ENCODE measurements at places on chromosomes 5 and 9.

GRCh38 chr9:4320021-4320420, 20.2 kb upstream of the GLIS3 start:
- no peak for DNase-seq

DNA sequence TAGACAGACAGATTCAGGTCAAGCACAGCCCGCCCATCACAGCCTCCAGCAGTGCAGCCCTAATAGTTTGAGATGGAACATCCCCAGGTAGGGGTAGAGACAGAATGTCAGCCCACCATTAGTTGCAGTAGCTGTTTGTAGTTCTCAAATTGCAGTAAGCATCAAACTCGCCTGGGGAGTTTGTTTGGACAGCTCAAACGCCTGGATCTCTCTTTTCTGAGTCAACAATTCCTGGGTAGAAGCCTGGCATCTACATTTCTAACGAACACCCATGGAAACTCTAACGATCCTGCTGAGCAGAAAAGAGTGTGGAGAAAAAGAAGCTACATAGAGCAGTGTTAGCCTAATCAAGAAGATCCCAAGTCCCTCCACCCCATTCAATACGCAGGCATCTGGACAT, 59.4 kb downstream of the ADAMTS16 start:
- no peak for DNase-seq

- DNase-seq = no peak
Observed at GRCh38 chr5:26894719-26895263, 143.6 kb downstream of the CDH9 start.

DNA sequence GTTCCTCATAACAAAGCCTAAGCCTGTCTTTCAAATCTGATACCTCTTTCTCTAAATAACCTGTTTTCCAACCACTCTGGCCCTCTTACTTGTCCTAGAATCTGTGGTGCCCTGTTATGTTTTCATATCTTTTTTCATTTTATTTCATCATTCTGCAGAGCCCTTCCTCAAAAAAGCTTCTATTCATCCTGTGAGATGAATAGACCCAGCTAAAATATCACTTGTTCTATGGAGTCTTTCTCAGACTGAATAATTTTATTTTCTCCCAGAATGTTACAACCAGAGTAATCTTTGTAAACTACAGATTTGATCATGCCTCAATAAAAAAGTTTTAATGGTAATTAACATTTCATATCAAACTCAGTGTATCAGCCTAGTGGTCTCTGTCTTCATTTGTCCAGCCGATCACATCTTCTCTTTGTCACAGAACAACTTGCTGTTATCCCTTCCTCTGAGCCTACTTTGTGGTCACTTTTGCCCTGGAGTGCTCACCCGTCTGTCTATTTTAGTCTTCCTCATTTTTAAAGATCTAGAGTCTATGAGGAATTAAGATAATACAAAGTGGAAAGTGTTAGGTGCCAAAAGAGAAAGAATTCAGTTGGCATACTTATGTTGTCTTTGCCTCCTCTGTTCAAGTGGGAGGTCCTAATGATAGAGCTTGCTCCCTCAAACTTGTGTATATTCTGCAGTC, 77.8 kb downstream of the ZCCHC7 start:
- DNase-seq = no peak

DNA sequence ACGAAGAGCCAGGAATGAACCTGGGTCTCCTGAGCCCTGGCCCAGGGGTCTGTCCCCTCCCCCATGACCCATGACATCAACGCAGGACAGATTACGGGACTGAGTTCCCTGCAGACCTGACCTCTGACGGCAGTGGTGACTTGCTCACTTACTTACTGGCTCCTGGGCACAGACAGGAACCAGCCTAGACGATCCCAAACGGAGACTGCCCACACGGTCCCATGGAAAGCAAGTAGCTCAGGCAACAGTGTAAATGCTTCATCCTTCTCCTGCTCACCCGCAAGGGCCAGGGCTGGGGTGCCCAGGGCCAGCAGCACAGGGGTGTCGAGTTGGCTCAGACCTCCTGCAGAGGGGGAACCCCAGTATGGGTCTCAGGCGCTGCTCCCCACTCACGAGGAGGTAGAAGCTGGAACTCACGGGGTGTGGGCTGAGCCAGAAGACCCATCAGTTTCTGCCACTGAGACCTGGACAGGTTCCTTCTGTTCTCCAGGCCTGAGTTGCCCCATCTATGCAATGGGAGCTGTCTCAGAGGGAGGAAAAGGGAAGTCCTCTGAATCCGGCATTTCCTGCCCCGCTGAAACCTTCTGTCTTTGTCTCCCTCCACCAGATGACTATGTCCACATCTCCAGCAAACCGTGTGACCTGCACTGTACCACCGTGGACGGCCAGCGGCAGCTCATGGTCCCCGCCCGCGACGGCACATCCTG, 5.6 kb downstream of the ADAMTSL2 start:
- DNase-seq = no peak

DNA sequence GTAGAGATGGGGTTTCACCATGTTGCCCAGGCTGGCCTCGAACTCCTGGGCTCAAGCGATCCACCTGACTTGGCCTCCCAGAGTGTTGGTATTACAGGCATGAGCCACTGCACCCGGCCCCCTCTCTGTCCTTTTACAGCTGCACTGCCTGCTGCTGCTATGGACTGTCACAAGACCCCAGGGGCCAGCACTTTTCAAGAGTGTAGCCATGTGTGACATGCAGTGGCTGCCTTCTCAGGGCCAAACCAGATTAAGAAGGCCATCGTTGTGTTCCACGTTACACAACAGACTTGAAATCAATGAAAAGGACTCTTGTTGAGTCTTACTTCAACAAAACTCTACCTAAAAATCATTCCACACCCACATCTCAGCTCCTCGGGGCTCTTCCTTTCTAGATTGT, 78.9 kb upstream of the ICE1 start:
- DNase-seq = no peak

DNA sequence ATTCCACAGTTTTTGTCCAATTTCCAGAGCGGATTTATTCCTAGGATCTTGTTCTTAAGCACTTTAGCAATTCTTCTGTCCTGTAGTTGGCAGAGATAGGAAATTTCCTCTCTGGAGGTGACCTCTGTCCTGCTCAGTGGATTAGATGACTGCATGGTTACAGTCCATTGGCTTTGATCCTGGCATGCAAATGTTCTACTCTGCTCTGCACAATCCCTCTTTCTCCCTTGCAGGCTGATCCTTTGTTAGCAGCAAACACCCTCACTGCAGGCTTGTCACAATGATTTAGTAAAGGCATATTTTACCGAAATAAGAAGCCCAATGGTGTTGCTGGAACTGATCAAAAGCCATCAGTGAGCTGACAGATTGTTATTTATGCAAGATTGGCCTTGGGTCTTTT, 243.8 kb downstream of the COX7C start:
- no peak for DNase-seq

DNA sequence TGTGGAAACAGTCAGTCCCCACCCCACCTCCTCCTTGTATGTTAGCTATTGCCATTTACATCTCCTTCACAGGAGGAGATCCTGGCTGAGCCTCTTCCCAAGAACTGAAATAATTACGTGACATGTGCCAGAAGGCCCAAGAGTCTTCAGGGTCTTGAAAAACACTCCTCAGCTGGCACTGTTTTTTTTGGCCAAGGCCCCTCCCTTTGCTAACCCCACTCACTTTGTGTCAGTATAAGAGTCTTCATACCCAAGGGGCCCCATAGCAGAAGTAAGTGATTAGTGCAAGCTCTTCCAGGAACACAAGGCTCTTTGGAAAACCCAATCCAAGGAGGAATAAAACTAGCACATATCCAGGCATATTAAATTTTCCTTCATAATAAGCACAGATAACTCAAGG, 5.7 kb upstream of the LARP1 start:
- DNase-seq = no peak

DNA sequence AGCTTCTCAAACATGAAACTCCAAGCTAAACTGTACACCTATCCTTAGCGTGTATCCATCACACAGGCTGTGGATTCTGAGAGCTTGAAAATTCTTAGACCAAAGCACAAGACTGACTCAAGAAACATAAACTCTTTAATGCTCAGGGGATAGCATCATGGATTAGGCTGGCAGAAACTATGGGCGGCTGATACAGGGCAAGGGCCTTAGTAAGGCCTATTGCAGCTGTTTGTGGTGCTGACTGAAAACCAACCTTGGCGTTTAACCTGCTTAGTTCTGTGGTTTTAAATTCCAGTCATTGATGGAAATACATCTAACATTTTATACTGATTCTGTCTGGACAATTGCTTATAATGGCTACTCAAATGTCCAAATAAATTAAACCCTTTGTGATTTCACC, 183.7 kb downstream of the TLR4 start:
- DNase-seq = no peak

GRCh38 chr5:42005561-42006153, 80.6 kb downstream of the FBXO4 start:
- DNase-seq = no peak

DNA sequence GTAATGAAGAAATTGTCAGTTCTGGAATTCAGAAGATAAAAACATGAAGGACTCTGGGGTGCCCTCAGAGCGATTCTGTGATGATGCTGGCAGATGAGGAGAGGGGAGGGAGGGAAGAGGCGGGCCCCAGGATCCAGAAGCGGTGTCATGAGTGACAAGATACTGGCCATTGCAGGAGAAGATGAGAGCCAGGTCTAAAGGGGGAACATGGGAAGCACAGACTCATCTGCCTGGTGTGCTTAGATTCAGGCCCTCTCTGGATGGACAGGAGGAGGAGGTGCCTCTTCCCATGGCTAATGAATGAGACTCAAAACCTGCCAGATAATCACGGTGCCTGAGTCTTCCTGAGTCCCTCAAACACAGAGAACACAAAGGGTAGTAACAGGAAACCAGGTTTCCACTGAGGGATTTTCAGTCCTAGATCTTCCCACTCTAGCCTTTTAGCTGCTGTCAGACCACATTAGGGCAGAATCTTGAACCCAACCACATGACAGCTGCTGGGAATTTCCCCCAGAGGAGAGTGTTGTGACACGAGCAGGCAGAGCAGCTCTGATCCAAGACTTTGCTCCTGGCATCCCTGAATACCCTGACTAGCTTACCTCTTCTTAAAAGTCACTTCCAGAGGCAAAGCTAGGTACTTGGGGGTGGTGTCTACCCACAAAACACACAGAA, 28.2 kb upstream of the HSPA9 start:
- no peak for DNase-seq

GRCh38 chr5:55989860-55990259, 4.9 kb downstream of the IL6ST start:
- no peak for DNase-seq

DNA sequence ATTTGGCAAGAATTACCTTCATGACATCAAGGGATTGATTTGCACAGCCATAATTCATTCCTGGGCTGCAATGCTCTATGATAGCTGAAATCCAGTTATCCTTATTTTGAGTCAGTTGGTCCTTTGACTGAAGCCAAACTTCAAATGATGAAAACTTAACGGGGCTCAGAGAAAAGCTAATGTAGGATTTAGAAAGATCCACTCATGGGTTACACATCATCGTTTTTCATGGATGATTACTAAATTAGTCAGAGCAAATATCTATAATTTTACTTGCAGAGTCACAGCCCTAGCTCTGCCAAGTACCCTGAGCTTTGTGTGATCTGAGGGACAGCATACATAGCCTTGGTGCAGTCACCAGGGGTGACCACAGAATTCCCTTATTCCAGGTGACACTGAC, 27.3 kb upstream of the MUSK start:
- DNase-seq = no peak

- no peak for DNase-seq
Observed at GRCh38 chr5:34690301-34690700, 34.2 kb downstream of the RAI14 start.

DNA sequence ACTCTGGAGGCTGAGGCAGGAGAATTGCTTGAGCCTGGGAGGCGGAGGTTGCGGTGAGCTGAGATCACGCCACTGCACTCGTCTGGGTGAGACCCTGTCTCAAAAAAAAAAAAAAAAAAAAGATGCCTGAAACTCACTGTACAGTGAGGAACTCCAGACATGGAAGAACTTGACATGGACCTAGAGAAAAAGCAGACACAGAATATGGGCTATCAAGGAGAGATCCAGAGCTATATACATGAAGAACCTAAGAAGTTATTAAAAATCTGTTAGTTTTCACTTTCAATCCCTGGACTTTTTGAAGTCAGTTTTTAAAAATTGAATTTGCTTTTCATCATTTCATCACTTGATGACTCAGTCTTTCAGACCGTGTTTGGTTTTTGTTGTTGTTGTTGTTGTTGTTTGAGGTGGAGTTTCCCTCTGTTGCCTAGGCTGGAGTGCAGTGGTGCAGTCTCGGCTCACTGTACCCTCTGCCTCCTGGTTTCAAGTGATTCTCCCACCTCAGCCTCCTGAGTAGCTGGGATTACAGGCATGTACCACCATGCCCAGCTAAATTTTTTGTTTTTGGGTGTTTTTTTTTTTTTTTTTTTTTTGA, 20.3 kb downstream of the PAIP2 start:
- DNase-seq = no peak

- no peak for DNase-seq
Observed at GRCh38 chr5:73115399-73116051, 4.8 kb upstream of the TMEM171 start.

GRCh38 chr5:135129307-135129706, 95.3 kb upstream of the PITX1 start:
- DNase-seq = no peak

DNA sequence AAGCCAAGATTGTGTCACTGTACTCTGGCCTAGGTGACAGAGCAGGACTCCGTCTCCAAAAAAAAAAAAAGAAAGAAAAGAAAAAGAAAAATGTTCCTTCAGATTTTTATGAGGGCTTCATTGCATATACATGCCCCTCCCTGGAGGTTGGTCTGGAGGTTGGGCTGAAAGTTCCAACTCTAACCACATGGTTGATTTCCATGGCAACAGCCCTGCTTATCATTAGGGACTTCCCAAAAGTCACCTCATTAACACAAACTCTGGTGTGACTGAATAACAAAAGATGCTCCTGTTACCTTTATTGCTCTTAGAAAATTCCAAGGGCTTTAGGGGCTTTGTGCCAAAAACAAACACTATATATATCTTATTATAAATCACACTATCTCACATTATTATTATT, 113.8 kb downstream of the TMC1 start:
- DNase-seq = no peak

GRCh38 chr9:115200711-115201505, 83.0 kb upstream of the TNC start:
- DNase-seq = no peak

- no peak for DNase-seq
Observed at GRCh38 chr9:36484124-36484523, 84.1 kb upstream of the RNF38 start.

- no peak for DNase-seq
Observed at GRCh38 chr9:17810728-17811571, 232.1 kb downstream of the SH3GL2 start.

- no peak for DNase-seq
Observed at GRCh38 chr5:14716755-14717752, 52.5 kb downstream of the OTULIN start.

Data from chondrocyte (in vitro differentiated cells).